ENCODE measurements at places on chromosomes 2 and 18.

- no peak for DNase-seq
These were observed 63.8 kb downstream of the EHD3 start for GRCh38 chr2:31297751-31298150.

- DNase-seq = no peak
These were observed 15.8 kb downstream of the RAB10 start for GRCh38 chr2:26049641-26050040.

DNA sequence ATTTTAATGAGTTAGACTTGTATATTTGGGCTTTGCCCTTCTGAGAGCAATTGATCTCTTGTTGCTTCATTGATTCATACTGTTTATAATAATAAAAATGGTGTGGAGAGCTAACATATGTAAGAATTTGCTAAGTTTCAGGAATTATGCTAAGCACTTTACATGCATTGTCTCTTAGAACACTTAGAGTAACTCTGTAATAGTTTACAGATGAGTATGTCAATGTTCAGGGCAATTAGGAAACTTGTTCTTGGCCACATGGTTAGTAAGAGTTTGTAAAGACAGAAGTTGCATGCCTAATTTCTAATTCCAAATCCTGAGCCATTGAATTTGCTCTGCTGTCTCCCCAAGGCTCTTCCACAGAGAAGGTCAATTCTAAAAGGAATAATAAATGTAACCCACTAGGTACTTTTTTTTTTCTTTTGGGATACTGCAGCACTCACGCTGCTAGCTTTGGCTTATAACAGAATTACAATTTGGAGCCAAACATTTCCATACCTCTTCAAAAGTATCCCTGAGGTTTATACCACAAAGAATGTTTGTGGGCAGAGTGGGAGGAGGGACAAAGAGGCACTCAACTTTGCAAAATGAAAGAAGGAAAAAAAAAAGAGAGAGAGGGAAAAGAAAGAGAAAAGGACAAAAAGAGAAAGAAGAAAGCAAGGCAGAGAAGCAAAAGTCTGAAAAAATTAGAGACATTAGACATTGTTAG, 232.4 kb downstream of the CALCRL start:
- no peak for DNase-seq

- no peak for DNase-seq
These were observed 92.0 kb downstream of the PMS1 start for GRCh38 chr2:189876271-189876670.

DNA sequence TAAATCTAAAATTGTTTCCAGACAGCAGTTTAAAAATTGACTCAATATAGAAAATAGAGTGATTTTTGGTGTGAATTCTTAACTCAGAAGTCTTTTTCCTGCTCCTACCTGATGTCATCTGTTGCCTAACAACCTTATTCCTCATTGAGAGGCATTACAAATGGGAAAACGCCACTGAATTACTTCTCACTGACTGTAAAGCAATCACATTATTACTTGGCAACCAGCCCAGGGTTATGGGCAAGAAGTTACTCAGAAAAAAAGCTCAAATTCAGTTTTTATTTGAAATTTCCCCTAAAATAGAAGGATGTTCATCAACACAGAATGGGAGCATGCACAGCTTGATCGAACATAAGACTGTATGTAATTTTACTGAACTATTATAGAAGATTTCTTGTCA, 201.8 kb upstream of the GULP1 start:
- no peak for DNase-seq

DNA sequence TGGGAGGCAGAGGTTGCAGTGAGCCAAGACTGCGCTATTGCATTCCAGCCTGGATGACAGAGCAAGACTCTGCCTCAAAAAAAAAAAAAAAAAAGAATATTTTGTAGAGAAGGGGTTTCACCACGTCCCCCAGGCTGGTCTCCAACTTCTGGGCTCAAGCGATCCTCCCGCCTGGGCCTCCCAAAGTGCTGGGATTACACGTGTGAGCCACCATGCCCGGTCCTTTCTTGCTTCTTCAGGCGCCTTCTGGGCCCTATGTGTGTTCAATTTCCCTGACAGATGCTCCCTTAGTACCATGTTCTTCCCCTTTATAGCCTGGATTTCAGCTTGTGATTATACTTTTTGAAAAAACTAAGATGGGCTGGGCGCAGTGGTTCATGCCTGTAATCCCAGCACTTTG, 9.8 kb downstream of the ZFP36L2 start:
- DNase-seq = no peak

GRCh38 chr2:45026924-45027450, 17.7 kb upstream of the SIX2 start:
- DNase-seq = no peak

DNA sequence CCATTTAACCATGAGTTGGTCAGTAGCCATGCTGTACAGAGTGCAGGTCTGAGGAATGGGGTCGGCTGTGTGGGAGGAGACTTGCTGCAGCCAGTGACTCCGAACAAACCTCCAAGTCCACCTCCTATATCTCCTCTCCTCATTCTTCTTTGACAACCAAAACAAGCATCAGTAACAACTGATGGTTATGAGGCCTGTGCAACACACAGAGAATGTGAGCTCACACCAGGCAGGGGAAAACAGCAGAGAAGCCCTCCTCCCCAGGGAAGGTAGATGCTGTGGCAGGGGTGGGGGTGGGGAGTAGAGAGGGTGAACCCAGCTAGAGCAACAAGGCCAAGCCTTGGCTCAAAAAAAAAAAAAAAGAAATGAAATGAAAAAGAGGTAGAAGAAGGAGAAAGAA, 12.3 kb upstream of the CNGA3 start:
- no peak for DNase-seq

GRCh38 chr2:51722311-51722710, 690.4 kb upstream of the NRXN1 start:
- DNase-seq = no peak

- no peak for DNase-seq
These were observed 2.8 kb downstream of the KCNIP3 start for GRCh38 chr2:95299961-95300360.

GRCh38 chr2:228433721-228434120, 252.2 kb upstream of the SPHKAP start:
- no peak for DNase-seq

- no peak for DNase-seq
These were observed 59.4 kb upstream of the CTLA4 start for GRCh38 chr2:203808046-203808750.

DNA sequence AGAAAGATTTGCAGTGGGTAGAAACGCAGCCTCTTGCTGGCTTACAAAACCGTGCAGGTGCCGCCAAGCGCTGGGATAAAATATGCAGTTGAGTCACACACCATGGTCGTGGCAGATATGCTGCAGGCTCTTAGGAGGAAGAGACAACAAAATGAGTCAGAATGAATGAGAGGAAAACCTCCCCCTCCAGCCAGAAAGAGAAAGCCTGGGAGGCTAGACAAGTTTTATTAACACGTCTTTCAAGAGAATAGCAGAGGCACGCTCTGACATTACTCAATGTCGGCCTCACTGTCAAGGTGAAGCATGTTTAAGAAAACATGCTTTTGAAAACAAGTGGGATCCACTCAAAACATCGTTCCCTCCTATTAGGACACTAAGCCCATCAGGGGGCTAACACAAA, 37.1 kb upstream of the ZCCHC2 start:
- DNase-seq = no peak

DNA sequence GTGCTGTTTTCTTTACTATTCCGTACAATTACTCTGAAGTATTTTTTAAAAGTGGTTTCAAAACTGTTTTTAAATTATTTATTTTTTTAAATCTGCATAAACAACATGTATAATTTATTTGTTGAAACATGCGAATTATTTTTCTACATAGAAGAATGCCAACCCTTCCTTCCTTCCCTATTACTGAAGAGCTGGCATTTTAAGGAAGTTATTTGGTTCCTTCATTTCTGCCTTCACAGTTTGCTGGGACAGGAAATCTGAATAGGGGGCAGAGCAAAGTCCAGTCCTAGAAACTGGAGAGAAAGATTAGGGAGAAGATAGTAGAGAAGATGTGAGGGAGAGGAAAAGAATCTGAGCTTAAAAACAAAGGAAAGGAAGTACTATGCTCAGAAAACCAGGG, 146.7 kb upstream of the ACVR2A start:
- no peak for DNase-seq

DNA sequence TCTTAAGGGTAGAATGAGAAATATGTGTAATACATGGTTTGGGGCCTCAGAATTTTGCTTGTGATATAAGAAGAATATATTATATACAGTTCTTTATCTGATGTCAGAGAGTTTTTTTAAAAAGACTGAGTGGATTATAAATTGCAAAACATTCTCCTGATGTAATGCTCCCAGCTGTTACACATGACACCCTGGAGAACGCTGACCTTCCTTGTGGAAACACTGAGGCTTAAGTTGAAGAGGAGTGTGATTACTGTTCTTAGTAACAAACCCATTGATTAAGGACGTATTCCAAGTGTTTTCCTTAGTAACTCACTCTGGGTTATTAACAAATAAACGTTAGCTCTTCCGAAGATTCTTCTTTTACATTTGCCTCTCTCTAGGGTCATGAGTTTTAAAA, 1069.3 kb upstream of the CNTNAP5 start:
- DNase-seq = no peak

DNA sequence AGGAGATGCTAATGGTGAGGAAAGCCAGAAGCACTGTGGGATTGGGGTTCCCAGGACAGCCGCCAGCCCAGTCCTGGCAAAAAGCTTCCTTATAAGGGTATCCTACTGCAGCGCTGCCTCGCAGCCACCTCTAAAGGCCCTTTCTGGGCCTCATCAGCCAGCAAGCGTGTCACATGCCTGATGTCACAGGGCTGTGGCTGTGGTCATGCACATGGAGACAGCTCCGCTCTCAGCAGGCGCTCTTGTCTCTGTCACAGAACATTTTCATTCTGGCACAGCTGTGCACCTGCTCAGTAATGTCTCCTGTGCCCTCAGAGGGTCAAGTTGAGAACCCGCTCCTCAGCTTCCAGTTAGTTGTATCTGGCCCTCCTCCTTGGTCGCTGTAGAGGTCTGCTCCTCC, 17.7 kb upstream of the MAL start:
- no peak for DNase-seq

- no peak for DNase-seq
These were observed 5.5 kb downstream of the COLEC12 start for GRCh38 chr18:495017-495416.

DNA sequence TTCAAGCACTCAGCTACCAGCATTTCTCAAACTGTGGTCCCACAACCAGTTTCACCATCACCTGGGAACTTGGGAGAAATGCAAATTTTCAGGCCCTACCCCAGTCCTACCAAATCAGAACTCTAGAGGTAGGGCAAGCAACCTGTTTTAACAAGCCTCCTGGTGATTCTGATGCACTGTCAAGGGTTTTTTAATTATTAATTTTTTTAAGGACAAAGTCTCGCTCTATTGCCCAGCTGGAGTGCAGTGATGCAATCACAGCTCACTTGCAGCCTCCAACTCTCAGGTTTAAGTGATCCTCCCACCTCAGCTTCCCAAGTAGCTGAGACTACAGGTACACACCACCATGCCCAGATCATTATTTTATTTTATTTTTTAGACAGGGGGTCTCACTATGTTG, 7.8 kb downstream of the ACMSD start:
- DNase-seq = no peak

- DNase-seq = no peak
These were observed 133.1 kb downstream of the MREG start for GRCh38 chr2:215879977-215880940.

GRCh38 chr2:239853121-239853520, 172.0 kb downstream of the NDUFA10 start:
- no peak for DNase-seq

DNA sequence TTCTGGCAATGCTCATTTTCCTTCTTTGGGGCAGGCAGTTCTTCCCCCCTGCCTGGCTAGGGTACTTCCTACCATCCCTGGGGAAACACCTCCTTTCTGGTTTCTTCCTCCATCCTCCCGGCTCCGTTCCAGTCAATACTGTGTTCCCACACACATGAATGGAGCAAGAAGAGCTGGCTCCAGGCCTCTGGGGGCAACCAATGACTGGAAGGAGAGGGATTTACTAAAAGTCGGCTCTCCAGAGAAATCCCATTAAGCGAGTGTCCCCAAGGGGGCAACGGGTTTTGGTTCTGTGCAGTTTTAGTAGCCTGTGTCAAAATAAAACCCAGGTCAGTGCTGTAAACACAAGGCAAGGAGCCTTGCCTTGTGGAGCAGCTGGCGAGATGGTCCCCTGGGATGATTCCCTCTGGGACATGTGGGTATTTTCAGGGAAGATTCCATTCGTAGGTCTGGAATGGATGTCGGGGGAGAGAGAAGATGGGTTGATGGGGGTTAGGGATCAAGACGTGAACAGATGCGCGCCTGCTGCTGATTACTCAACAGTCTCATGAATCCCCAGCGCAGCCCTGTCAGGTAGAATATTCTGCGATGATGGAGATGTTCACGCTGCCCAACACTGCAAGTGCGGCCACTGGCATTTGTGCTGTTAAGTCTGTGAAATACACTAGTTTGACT, 32.0 kb downstream of the EMILIN2 start:
- DNase-seq = no peak

GRCh38 chr2:196160946-196161345, 10.4 kb downstream of the STK17B start:
- no peak for DNase-seq

GRCh38 chr18:425106-425745, 75.3 kb downstream of the COLEC12 start:
- DNase-seq = no peak

- DNase-seq = no peak
These were observed 9.2 kb upstream of the WDR33 start for GRCh38 chr2:127820080-127820668.

DNA sequence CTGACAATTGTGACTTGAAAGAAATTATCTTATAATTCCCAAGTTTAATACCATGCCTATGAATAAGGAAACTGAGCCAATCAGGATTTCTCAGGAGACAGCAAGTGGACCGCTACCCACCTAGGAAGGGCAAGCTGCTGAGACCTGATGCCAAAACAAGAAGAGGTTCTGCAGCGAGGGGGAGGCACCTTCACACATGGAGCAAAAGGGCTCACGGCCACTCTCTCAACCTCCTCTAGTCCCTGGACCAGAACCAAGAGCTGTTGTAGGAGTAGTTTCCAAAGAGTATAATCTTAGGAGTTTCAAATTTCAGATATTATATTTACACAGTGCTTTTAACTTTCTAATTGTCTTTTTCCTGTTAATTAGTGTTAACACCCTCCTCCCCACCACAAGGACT, 154.7 kb upstream of the ETAA1 start:
- no peak for DNase-seq

- no peak for DNase-seq
These were observed 376.4 kb upstream of the ATP5MC3 start for GRCh38 chr2:175557810-175558377.

Measured in cerebellar nuclear complex (tissue), 1 donor.